Myocyte (in vitro differentiated cells): ENCODE measurements at places on chromosomes 7 and 10. TPM values are rescaled to one million over a fixed set of nuclear protein-coding genes. Genes with fewer than 3 reads are reported as not detected.
A peak's percentile ranks its signal among the peaks of the same experiment; 100 is the strongest.

DNA sequence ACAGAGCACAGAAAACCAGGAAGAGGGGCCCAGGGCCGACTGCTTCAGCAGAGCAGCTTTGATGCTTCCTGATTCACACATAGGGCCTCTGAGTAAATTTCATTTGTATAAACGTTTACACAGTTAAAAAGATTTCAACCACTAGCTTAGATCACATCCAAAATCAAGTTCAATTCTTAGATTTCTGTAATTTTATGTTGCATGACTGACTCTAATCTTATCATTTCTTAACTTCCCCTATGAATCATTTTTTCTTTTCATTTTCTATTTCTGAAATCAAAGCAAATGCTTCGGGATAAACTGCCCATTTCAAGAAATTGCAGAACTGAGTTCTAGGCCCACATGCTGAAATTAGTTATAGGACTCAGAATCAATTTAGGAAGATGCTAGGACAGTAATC is 224.7 kb downstream of the INHBA start:
- DNase-seq, result no peak

GRCh38 chr7:1106063-1106792 is 18.3 kb downstream of the GPER1 start:
- DNase-seq, result peak; percentile 63

DNA sequence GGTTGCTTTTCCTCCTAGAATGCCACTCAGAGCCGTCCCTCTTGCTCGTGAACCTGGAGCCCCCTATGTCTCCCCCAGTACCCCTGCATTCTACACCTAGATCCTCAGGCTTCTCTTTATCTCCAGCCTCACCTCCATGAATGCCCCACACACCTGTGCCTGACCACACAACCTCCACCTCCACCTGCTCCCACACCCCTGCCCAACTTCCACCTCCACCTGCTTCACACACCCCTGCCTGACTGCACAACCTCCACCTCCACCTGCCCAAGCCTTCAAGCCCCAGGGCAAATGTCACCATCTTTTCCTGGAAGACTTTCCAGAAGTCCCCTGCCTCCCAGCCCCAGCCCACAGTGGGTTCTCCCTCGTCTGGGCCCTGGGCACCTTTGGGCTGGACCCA is 6.9 kb upstream of the LFNG start:
- no peak for DNase-seq

- no peak for DNase-seq
Observed at GRCh38 chr10:27451054-27451453, 53.0 kb upstream of the RAB18 start.

DNA sequence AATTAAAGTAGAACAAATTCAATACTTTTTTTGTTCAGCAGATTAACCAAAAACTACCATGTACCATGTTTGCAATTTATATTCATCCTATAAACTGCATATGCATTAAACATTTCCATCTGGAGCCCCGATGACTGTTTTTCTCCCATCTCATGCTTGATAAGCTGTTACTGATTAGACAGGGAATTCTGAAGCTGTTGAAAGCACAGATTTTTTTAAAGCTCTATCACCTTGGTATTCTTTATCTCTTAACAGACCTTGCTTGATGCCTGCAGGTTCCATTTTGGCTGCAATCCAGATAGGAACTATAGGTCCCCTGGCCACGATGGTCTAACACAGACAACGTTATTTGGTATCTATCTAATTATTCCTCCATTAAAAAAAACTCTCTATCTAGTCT is 961.7 kb downstream of the CNTNAP2 start:
- DNase-seq, result no peak

- no peak for DNase-seq
Observed at GRCh38 chr7:12769444-12769843, 82.0 kb downstream of the ARL4A start.

DNA sequence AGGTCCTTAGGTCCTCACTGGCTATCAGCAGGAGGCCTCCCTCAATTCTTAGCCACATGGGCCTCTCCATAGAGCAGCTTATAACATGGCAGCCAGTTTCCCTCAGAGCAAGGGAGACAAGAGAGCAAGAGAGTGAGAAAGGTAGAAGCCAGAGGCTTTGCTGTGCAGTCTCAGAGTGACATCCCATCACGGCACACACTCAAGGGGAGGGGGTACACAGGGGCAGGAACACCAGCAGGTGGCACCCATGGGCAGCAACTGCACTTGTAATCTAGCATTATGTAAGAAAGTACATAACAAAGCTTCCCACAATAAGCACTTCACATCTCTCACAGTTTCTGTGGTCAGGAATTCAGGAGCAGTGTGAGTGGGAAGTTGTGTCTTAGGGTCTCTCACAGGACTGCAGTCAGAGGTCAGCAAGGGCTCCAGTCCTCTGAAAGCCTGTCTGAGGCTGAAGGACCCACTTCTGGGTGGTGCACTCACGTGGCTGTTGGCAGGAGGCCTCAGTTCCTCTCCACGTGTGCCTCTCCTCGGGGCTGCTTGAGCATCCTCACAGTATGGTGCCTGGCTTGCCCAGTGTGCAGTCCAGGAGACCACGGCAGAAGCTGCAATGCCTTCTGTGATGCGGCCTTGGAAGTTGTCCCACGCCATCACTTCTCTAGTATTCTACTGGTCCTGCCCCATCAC is 159.4 kb downstream of the OAT start:
- no peak for DNase-seq

- DNase-seq, result no peak
Observed at GRCh38 chr10:60737242-60737641, 41.0 kb upstream of the CDK1 start.

- DNase-seq, result no peak
Observed at GRCh38 chr7:70789481-70790214, 342.3 kb upstream of the GALNT17 start.

DNA sequence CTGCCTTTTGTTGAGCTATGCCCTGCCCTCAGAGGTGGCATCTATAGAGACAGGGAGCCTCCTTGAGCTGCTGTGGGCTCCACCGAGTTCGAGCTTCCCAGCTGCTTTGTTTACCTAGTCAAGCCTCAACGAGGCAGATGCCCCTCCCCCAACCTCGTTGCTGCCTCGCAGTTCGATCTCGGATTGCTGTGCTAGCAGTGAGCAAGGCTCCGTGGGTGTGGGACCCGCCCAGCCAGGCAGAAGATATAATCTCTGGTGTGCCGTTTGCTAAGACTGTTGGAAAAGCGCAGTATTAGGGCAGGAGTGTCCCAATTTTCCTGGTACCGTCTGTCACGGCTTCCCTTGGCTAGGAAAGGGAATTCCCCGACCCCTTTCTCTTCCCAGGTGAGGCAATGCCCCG is 88.4 kb upstream of the CDK6 start:
- no peak for DNase-seq

GRCh38 chr10:90378524-90379076 is 479.2 kb downstream of the HTR7 start:
- DNase-seq, result no peak

GRCh38 chr7:3416453-3416852 is 115.4 kb downstream of the SDK1 start:
- DNase-seq, result peak; percentile 72

DNA sequence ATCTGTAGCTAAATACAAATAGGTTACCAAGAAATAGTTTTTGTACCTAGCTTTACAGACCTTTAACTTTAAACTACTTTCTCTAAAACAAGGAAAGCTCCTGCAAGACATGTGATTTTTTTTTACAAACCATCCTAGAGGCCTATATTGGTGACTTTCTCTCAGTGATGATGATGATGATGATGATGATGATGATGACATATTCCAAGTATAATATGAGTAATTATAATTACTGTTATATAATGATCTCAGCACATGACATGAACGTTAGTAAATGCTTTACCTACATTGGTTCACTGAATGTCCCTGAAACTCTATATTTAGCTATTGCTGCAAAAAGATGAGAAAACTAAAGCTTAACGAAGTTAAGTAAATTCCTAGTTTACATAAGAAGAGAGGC is 107.9 kb upstream of the LRGUK start:
- DNase-seq, result no peak

DNA sequence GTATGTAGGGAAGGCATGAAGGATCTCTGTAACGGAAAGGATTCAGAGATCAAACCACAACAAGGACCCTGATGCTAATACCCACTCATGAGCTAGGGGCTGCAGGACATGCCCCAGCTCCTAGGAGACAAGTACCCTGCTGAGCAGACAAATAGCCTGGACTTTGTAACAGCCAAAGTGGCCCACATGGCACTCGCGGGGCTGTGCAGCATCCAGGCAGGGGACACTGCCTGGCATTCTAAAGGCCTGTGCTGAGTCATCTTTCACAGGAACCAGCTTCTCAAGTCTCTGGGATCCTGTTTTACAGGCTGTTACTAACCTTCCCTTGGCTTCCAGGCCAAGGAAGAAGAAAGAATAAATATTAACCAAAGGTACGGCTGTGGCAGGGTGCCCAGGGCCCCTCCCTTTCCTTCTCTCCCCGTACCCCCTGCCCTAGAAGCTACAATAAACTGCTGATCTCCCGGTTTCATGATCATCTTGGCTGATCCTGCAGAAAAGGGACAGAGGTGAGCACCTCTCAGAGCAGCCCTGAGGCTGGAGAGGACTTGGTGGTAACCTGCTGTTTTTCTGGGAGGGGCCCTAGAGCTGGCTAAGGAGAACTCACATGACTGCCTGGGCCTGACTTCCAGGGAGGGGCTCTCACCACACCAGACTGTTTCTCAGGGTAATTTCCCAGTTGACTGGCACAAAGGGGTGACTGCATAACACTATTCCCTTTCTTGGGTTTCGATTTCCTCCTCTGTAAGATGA is 4.2 kb upstream of the RPEL1 start:
- DNase-seq, result peak; percentile 61

DNA sequence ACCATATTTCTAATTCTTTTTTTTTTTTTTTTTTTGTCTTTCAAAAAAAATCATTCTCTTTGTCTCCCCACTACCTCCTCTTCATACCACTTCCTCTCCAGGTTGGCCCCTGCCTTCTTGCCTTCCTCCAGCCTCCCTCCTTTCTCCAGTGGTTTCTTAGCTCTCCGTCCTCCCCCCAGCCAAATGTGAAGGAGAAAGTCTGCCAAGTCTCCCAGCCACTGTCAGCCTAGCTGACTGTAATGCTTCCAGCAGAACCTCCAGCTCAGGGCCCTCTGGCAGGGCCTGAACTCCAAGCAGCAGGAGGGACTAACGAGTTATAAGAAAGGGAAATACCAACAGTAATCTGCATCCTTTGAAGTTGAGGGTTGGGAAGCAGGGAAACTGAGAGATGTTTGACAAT is 35.5 kb upstream of the BICC1 start:
- peak; percentile 9 for DNase-seq

GRCh38 chr7:73865738-73866445 is 4.9 kb downstream of the TMEM270 start:
- peak; percentile 83 for DNase-seq

GRCh38 chr10:91313796-91314485 is 93.5 kb downstream of the PCGF5 start:
- peak; percentile 25 for DNase-seq

GRCh38 chr10:123689880-123690279 is 23.7 kb downstream of the GPR26 start:
- DNase-seq, result no peak

DNA sequence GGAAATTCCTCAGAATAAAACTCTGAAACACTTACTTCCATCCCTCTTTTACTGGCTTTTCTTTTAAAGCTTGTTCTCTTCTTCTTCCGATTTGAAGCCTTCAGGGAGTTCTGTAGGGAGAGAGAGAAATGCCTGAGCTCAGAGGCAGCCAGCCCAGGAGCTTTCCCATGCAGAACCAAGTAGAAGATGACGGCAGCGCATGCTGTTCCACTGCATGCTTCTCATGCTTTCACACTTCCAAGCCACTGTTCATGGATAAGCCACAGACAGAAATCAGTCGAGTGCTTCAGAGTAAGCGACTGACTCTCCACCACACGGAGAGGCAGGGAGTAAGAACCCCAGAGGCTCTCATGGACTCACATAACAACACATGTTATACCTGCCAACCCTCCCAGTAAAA is 237.3 kb downstream of the DGKI start:
- no peak for DNase-seq

- no peak for DNase-seq
Observed at GRCh38 chr7:92992932-92993331, 124.8 kb downstream of the SAMD9 start.

- DNase-seq, result peak; percentile 22
Observed at GRCh38 chr10:102710609-102711008, 3.6 kb downstream of the ARL3 start.

DNA sequence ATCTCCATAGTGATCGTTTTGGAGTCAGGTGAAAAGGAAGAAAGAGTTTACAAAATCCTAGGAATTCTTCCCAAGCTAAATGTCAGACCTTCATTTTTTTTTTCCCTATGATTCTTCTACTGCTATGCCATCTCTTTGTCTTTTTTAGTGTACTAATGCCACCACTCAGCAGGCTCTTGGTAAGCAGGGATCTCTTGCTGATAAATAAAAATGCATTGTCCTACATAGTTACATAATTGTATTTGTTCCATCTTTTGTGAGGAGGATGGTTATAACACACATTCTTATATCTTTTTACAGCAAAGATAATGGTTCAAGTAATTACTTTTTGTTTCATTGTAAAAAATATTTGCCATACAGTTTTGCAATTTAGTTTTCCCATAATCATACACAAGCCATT is 36.8 kb upstream of the AFAP1L2 start:
- no peak for DNase-seq

GRCh38 chr7:9026121-9026520 is 592.7 kb downstream of the NXPH1 start:
- no peak for DNase-seq

- peak; percentile 95 for DNase-seq
Observed at GRCh38 chr7:73715648-73716317, 3.7 kb downstream of the STX1A start.

DNA sequence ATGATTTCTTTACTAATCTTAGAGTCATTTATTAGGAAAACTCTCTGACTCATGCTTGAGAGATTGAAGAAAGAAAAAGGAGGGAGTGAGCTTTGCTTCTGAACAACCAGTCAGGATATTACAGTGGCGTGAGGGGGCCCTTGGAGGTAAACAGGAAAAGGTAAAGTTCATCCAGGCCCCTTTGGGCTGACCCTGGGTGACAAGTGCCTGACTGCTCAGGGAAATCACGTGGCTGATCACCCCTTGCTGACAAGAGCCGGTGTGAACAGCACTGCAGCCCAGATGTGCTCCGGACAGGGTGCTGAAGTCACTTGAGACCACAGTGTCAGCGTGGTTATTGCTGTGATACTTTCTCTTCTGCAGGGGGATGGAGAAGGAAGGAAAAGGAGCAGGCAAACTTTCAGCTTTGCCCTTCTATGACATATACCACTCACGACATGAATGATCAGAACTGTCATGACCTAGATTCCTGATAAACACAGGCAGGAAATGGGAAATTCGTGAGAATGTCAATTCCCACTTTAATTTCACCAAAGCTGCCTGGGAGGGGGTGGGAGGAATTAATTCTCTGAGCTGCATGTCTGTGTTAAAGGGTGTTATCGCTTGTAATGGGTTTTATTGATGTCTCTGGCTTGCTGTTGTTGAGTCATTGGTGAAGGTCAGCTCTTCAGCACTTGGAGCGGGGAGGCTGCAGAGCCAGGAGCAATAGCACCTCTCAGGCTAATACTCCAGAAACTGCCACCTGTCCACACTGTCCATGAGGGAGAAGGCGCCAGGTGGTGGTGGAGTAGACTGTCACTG is 139.8 kb upstream of the AOAH start:
- no peak for DNase-seq

NPY4R gene
- total RNA-seq, result not detected in 2 replicates

SPAM1 gene
- not detected in 2 replicates for total RNA-seq

ECHDC3 gene
- 1.3 and 2.4 TPM in 2 replicates for total RNA-seq

ZPBP gene
- not detected in 2 replicates for total RNA-seq

ZCCHC24 gene
- 14.1 and 21.1 TPM in 2 replicates for total RNA-seq

PAPOLB gene
- 0.05 TPM in 1 of 2 replicates, not detected in the other for total RNA-seq

PRLHR gene
- not detected in 2 replicates for total RNA-seq

SCART1 gene
- total RNA-seq, result 0.83 and 1.4 TPM in 2 replicates

AGBL3 gene
- 2.9 and 6.5 TPM in 2 replicates for total RNA-seq

IFIT1B gene
- not detected in 2 replicates for total RNA-seq

PRSS58 gene
- total RNA-seq, result not detected in 2 replicates

DKK1 gene
- total RNA-seq, result 4.9 and 13.5 TPM in 2 replicates

SAP25 gene
- 0.21 TPM in 1 of 2 replicates, not detected in the other for total RNA-seq
